Hematopoietic multipotent progenitor cell treated with erythropoietin and hydrocortisone succinate and interleukin-3 and kit ligand, for 4 days (in vitro differentiated cells): ENCODE measurements at places on chromosomes 6 and 20.

DNA sequence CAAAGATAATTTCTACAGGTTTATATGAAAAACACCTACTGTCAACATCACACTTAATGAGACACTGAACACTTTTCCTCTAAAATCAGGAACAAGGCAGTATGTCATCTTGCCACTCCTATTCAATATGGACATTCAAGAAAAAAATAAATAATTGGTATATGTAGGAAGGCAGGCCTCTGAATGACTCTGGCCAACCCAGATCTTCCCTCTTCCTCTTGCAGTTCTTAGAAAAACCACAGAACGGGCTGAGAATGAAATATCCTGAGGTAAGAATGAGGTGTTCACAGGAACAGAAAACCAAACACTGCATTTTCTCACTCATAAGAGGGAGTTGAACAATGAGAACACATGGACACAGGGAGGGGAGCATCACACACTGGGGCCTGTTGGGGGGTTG is 1207.2 kb upstream of the CITED2 start:
- DNase-seq = peak; percentile 38

- DNase-seq = no peak
These were observed 27.6 kb downstream of the GRM1 start for GRCh38 chr6:146056506-146056905.

GRCh38 chr20:35490736-35491181 is 35.4 kb downstream of the CEP250 start:
- DNase-seq = peak; percentile 89

DNA sequence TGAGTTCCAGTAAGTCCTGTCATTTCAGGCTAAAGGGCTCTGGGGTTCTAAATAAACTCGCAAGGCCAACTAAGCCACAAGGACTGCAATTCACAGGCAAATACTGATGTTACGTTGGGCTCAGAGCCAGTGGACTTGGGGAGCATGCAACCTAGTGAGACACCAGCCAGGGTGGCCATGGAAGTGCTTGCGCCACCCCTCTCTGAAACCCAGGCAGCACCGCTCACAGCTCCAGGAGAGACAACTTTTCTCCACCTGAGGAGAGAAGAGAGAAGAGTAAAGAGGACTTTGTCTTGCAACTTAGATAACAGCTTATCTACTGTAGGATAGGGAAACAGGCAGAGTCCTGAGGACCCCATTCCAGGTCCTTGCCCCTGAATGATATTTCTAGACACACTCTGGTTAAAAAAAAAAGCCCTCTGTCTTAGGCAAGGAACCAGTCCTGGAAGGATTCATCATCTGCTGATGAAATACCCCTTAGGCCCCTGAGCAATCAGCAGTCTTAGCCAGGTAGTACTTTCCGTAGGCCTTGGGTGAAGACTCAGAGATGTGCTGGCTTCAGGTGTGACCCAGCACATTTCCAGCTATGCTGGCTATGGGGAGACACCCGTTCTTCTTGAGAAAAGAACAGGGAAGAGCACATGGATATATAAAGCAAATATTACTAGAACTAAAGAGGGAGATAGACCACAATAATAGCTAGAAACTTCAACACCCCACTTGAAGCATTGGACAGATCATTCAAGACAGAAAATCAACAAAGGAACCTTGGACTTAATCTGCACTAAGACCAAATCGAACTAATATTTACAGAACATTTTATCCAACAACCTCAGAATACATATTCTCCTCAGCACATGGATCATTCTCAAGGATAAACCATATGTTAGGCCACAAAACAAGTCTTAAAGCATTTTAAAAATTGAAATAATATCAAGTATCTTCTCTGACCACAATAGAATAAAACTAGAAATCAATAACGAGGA is 31.5 kb upstream of the TBC1D32 start:
- no peak for DNase-seq

DNA sequence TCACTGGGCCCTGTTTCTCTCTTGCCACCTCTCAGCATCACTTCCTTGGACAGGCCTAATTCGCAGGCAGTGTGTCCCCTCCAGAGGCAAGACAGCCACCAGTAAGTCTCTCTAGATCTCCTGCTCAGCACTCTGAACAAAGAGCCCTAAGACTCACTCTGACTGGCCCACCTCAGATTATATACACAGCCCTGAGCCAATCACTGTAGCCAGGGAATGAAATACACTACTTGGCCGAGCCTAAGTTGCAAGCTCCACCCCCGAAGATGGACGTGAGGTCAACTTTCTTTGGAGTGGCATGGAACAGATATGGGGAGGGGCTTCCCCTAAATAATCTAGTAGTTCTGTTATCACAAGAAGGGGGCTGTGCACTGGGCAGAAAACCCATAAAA is 4.1 kb downstream of the BPI start:
- no peak for DNase-seq

GRCh38 chr6:156870924-156871539 is 93.9 kb downstream of the ARID1B start:
- peak; percentile 66 for DNase-seq

- DNase-seq = no peak
These were observed at the start of gene FOXA2 for GRCh38 chr20:22584522-22584921. Gene FOXA2 (minus strand): TSS chr20:22584572. CDS start chr20:22584278, 294 bp downstream.

DNA sequence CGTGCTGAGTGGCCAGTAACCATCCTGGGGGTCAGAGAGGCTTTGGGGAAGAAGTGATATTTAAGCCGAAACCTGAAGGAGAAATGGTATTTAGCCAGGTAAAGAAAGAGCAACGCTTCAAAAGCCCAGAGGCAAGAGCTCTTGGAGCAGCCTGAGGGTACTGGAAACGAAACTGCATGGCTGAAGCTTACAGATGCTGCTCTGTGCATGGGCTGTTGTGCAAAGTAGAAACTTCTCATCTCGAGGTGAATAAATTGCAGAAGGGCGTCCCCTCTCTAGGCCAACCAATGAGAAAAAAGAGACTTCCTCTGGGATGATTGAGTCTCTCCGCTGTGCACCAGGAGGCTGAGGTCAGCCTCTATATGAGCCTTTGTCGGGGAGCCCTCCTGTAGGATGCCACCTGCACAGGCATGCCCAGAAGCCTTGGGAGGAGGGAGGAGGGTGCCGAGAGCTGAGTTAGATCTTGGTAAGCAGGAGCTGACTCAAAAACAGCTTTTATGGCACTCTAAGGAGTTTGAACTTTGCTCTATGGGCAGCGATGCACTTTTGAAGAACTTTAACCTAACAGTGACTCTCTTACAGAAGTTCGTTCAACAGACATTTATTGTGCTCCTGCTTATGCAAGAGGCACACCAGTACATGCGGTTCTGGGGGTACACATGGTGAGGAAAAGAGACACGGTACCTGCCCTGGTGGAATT is 61.6 kb upstream of the EDN1 start:
- no peak for DNase-seq

- DNase-seq = peak; percentile 90
These were observed 446.0 kb downstream of the QKI start for GRCh38 chr6:163860287-163861081.

DNA sequence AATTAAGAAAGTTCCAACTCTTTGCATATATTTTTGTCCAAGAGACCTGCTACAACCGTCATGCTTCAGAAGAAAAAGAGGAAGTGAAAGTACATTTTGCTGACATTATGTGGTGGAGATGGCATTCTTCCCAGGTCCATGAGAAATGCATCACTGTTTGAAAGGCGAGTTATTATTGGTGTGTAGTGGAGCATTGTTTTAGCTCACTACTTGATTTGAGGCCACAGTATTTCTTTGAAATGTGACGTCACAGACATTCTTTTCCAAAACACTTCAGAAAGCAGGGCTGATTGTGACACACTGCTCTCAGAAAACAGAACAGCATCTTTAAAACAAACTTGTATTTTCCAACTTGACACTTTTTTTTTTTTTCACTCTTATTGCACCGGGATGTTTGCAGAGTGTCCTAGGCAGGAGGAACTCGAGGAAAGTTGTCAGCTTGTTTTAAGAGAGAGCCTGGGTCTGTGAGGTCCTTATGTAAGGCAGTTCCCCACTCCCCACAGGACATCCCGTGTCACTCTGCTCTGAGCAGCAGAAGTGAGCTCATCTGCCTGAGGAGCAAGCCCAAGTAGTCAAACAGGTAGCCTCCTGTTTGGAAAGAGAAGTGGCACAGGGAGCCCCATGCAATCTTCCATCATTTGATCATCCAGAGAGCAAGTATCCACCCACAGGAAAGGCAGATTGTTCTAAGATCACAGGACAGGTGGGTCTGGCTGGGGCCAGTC is 1.1 kb downstream of the SPTLC3 start:
- peak; percentile 92 for DNase-seq

GRCh38 chr6:110353457-110354001 is 4.6 kb downstream of the METTL24 start:
- no peak for DNase-seq

DNA sequence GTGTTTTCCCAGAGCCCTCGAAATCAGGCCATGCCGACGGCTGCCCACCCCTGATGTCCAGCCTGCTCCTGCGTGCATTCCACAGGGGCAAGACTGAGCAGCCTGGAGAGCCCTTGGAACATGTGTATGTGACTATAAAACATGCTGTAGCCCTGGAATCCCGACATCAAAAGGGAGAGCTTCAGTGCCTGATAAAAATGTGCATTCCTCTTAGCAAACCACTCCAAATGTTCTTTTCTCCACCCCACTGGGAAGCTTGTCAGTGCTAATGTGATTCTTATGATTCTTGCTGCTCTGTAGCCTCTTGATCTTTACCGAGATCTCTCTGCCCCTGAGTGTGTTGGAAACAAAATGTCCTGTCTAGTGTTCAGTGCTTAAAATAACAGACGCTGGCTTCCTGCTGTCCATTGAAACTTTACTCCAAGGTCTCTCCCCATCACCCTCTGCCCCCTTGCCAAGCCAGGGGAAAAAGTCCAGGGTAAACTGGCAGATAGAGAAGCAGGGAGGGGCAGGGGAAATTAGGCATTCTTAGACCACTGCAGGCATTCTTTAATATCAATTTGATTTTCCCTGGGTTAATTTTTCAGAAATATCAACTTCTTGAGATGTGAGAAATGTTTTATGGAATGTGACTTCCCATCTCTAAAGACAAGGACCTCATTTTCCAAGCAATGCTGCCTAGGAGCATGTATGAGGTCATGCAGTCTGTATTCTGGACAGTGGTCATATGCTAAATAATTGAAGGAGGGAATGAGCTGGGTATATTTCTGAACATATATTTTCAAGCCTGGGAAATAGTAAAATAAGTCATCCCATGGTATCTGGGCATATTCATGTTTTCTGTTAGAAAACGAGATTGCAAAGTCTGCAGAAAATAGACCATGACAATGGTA is 73.8 kb upstream of the ISM1 start:
- no peak for DNase-seq

DNA sequence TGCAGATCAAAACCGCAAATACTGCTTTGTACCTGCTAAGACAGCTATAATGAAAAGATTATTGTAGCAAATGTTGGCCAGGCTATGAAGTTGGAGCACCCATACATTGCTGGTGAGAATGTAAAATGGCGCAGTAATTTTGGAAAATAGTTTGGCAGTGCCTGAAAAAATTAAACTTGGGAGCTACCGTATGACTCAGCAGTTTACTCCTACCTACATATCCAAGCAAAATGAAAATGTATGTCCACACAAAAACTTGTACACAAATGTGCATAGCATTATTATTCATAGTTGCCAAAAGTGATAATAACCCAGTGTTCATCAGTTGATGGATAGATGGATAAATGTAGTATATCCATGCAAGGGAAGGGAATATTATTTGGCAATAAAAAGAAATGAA is 13.3 kb downstream of the DSTN start:
- no peak for DNase-seq

- DNase-seq = peak; percentile 35
These were observed 5.8 kb upstream of the ADAM33 start for GRCh38 chr20:3687655-3688054.

DNA sequence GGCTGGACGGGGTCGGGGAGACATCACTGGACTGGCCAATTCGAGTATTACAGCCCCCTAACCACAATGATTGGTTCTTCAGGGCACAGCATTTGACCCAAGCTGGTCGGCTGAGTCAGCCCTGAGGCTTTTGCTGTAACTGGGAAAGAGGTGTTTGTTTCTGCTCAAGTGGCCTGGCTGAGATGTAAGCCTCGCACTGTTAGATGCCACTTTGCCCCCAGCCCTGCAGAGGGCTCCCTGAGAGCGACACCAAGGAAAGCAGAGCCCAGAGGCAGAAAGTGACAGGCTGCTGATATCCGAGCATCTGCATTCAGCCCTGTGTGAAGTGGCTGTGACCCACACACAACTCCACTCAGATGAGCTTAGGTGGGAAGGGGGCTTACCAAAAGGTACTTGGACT is 19.4 kb downstream of the ERGIC3 start:
- peak; percentile 75 for DNase-seq

DNA sequence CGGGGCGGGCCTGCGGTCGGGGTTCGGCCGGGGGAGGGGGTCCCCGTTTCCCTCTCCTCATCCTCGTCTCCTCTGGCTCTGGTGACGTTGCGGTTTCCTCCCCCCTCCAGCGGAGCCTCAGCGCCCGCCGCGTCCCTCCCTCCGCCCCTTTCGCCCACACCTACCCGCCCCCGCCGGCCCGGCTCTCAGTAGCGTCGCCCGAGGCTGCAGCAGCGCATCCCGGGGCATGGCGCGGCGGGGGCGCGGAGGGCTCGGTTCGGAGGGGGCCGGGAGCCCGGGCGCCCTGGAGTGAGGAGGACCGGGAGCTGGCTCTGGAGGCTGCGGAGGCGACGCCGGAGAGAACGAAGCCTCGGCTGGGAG is at the start of gene DSE:
Gene DSE, plus strand, starts transcription at position 188 of the 360 bp plus-strand sequence. CDS start 28,304 bp downstream, outside the sequence.
- peak; percentile 76 for DNase-seq

DNA sequence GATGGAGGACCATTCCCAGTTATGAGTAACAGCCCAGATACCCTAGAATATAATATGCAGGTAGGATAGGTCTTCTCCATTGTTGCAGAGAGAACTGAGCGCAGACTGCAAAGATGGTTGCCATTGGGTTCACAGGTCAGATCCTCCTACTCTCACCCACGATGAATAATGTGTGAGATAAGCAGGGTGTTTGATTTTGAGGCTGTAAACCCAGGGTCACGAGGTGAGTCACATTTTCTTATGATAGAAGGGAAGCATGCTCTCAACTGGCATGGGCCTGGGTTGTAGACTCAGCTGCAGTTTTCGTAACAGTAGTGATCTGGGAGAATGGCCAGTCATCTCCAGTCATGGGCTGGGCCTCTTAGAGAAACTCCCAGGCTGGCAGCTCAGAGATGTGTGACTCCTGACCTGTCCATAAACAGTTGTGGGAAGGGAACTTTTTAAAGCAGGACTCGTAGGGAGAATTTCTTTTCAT is 74.2 kb downstream of the CD164 start:
- peak; percentile 73 for DNase-seq

- no peak for DNase-seq
These were observed 100.0 kb downstream of the PRDM1 start for GRCh38 chr6:106186172-106186571.

DNA sequence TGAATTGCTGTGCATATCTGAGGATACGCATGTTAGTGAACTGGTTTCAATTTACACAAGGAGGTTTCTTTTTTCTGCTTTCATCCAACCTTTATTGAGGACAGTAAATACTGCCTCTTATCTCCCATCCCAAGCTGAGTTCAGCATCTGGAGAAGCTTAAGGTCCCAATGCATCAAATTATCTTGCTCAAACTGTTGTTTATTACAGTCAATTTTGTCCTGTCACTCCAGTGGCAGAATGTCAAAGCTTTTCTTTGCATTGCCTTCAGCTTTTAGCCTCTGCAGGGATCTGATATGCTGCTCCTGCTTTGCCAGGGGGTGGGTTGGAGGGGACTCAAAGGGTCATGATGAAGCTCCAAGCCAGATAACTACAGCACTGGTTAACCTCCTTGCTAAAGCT is 435.4 kb upstream of the SOX4 start:
- DNase-seq = peak; percentile 33
